ENCODE measurements at places on chromosomes 5 and 9. TPM values are rescaled to one million over a fixed set of nuclear protein-coding genes. Genes with fewer than 3 reads are reported as not detected.

Gene GFPT2
- total RNA-seq = 3.0 TPM

Gene TAF11L5
- total RNA-seq = not detected

Gene GPX3
- 814 TPM for total RNA-seq

Gene HCN1
- total RNA-seq = not detected

Gene SPACA9
- 1.4 TPM for total RNA-seq

Gene ZFR
- 55.0 TPM for total RNA-seq

DNA sequence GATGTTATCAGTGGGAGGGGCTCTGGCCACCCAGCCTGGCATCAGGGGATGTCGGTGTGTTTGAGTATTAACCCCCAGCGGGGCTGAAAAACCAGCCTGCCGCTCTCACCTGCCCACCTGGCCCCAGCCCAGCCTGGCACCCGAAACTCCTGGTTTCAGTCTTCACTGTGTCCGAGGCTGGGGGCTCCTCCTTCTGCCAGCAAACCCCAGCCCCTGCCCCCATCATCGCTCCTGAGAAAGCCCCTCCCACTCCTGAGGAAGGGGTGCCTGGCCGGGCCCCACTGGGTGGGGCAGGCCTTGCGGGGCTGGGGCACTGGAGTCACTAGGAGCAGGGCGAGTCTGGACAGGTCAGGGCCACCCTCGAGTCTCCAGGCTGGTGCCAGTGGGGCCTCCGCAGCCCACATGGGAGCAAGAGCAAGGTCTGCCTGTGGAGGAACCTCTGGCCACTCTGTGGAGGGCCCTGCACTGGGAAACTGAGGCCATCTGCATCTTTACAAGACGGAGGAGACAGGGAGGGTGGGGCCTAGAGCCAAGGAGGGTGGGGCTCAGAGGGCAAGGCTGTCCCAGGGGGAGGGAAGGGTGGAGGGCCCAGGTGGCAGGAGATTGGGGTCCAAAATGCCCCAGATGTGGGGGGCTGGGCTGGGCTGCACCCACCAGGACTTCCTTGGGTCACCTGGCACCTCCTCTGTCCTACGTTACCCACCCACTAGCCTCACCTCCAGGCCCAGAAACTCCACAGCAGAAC is 51.5 kb upstream of the NOTCH1 start:
- no peak for DNase-seq

GRCh38 chr5:136734628-136735027 is 369.3 kb upstream of the TRPC7 start:
- no peak for DNase-seq

GRCh38 chr5:135242866-135243555 is 156.0 kb downstream of the MACROH2A1 start:
- peak; percentile 46 for DNase-seq

DNA sequence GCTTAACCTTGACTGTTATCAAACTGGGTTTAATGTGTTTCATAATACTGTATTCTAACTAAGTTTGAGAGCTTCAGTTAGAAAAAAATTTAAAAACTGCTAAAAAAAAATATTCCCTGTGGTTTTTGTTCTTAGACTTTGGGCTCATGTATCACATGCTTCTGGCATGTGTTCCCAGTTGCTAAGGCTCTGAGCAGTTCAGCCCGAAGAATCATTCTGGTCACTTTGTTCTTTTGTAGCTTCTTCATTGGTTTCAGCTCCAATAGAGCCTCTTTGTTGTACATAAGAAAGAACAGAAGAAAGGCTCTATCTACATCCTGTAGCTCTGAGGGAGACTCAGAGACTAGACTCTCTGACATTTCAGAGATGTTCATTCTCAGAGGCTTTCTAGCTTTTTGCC is 25.6 kb downstream of the KCNN2 start:
- DNase-seq = no peak

DNA sequence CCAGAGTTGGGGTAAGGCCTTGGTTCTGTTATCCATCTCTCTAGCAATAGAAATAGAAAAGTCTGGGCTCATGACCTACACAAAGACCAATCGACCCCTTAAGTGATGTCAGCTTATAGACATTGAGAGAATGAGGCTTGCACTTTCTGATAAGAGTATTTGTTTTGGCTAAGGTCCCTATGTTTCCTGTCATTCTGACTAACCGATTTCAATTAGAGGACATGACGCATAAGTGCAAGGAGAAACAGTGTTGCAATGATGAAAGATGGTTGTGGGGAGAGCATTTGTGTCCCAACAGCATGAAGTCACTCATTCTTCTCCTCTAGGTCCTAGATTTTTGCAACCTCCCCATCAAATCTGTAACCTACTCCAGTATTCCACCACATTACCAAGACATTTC is 255.1 kb downstream of the MAT2B start:
- no peak for DNase-seq

- no peak for DNase-seq
Observed at GRCh38 chr5:113524927-113525326, 11.4 kb downstream of the YTHDC2 start.

Data from spleen (tissue), 13 donors.